ENCODE measurements at places on chromosomes 2 and 18.

DNA sequence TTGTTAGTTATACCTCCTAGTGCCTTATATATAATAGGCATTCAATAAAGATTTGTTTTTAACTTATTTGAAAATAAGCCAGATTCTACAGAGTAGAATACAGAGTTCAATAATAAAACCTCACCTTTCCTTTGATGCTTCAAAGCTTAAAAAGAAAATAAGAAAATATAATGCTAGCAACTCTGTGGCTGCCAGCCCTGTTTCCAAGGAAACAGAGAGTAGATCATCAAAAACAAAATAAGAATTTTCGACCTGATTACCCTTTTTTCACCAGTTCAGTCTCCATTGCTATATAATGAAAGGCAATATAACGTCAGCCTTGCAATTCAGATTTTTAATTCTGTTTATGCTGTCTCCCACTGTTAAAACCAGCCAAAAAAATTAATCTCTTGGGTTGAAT, 8.9 kb upstream of the PGAP1 start:
- DNase-seq = no peak

- DNase-seq = no peak
These were observed 74.0 kb downstream of the MCFD2 start for GRCh38 chr2:46841621-46842020.

- no peak for DNase-seq
These were observed 101.9 kb downstream of the CDH20 start for GRCh38 chr18:61435064-61435652.

DNA sequence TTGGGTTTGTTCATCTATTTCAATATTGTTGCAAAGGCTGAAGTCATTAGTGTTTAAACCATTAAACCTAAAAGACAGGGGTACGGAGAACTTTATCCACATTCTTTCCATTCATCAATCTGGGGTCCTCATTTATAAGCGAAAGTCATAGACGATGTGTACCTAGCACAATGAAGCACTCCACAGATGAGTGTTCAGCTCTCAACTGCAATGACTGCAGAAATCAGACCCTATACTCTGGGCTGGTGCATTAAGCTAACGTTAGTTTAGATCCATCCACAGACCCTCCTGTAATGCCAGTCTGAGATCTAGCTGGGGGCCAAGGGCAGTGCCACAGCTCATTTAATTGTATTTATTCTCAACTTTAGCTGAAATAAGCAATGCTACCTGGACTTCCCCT, 155.2 kb downstream of the AFF3 start:
- DNase-seq = no peak

- no peak for DNase-seq
These were observed 298.5 kb downstream of the INSIG2 start for GRCh38 chr2:118386641-118387302.

- DNase-seq = no peak
These were observed 766.3 kb downstream of the TDRD15 start for GRCh38 chr2:21890041-21890440.

DNA sequence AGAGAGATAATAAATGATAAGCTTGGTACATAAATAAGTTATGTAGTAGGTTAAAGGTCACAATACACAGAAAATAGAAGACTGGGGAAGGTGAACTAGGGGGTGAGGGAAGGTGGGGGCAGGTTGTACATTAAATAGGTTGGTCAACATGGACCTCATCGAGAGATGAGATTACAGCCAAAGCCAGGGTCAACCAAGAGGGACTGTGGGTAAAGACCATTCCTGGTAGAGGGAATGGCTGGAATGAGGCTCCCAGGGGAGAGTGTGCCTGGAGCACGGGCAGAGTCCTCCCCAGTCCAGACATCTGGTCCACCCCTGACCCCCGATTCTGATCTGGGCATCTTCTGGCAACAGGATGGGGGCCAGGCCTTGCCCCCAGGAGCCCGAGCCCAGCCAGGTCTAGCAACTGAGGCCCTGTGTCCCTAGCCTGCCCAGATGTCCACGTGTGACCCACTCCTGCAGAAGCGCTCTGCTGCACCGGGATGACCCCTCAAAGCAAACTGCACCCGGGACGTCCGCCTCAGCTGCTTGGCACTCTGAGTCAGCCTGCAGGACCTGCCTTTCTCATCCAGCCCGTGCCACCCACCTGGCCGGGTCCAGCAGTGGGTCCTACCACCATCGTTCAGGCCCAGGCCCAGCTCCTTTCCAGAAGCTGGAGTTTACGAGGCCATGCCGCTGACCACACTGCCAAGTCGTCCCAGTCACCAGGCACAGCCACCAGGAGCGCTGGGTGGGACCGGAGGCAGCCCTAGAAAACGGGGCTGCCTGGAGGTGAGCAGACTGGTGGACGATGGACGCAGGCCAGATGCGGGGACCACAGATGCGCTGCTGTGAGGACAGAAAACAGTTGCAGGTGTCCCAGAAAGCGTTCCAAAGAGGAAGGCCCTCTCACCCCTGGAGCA, 56.2 kb upstream of the ID2 start:
- DNase-seq = no peak

GRCh38 chr2:211875488-211875887, 663.1 kb downstream of the ERBB4 start:
- DNase-seq = no peak

DNA sequence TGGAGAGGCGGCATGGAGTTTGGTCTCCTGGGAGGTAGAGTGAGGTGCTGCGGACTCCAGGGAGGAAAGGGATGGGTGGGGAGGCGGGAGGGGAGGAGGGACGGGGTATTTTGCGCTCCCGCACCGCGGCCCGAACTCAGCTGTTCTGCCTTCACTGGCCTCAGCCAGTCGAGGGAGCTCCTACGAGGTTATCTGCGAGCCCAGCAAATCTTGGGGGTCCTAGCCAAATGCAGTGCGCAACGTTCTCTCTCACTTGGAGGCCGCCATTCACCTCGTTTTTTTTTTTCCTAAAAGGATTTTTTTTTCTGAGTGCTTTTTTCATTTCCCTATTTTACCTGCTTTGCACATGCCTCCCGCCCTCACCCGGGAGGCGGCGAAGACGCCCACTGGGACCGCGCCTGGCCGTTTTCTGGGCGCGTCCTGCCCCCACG, 877 bp upstream of the BCL2L11 start:
- no peak for DNase-seq

GRCh38 chr18:31789409-31789808, 28.7 kb upstream of the SLC25A52 start:
- no peak for DNase-seq

DNA sequence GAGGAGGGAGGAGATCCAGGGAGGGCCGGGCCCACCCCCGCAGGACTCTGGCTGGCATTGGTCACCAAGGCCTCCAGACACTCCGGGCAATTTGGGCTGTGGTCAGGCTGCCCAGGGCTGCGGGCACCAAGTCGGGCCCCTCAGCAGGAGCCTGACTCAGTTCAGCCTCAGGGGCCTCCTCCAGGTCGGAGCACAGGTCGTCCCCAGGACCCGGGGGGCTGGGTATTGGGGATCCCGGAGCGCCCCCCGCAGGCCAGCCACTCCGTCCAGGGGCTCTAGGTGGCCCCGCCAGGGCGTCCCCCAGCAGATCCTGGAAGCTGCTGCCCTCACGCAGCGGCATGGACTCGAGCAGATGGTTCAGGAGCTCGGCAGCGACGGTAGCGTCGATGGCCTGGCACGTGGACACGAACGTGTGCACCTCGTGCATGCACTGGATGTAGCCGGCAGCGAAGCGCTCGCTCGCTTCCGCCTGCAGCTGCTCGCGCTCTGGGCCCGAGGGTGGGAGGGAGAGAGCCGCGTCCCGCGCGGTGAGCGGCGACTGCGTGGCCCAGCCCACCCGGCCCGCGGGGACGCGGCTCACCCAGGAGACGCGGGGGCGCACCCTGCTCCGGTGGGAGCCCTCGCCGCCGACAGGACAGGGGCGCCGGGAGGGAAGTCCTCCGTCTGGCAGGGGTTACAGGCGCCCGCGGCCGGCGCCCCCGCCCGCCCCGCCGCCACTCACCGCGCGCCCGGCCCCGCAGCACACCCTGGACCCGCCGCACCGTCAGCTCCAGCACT, 884 bp downstream of the HES6 start:
- no peak for DNase-seq

DNA sequence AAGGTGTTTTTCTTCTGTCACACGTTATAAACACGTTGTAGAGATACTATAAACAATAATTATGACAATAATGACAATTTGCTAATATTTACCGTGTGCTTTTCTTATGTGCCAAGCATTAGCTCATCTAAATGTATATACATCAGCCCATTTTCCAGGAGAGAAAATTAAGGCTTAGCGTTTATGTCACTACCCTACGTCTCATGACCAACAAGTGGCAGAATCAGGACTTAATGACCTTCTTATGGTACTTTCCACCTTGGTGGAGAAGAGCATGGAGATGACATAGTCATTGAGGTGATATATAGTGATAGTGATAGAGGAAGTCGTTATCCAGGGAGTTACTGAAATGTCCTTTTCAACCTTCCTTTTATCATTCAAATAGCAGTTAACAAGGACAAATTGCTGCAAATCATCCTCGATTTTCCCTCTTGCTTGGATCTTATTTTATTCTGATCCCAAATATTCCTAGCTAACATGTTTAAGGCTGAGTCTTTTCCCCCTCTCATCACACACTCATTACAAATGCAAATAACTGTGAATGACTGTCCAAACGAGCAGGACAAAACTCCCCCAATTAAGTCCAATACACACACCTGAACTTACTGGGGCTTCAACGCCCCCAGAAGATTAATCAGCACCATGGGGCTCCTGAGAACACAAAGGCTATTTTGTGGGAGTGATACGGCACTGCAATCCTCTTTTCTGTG, 27.3 kb downstream of the SPRED2 start:
- no peak for DNase-seq

DNA sequence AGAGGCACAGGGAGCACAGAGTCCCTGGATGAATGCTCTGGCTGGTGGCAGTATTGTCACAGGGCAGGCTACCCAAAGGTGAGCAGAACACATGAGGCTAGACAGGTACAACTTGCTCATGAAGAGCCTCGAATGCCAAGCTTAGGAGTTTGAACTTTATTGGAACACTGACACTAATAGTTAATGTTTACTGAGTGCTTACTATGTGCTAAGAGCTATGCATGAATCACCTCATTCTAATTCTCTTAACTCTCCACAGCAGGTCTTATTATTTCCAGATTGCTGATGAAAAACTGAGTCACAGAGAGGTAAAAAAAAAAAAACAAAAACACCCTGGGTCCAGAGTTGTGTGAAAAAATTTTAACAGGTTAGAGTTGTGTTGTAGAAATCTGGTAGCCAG, 6.1 kb upstream of the EMX1 start:
- no peak for DNase-seq

DNA sequence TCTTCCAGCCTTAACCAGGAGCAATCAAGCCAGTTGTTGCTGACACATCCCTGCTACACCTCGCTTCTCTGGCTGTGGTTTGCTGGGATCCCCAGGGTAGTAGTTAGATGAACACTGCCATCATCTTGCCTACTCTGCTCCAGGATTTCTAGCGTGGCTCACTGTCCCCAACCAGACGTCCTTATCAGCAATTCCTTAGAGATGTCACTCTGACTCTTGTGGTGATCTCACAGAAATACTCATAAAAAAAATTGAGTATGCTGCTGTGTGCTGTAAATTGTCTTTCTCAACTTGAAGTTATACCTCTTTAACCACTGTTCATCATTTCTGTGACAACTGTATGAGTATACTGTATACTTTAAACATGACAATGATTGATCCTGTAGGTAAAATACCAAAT, 63.2 kb downstream of the PLCL1 start:
- no peak for DNase-seq

DNA sequence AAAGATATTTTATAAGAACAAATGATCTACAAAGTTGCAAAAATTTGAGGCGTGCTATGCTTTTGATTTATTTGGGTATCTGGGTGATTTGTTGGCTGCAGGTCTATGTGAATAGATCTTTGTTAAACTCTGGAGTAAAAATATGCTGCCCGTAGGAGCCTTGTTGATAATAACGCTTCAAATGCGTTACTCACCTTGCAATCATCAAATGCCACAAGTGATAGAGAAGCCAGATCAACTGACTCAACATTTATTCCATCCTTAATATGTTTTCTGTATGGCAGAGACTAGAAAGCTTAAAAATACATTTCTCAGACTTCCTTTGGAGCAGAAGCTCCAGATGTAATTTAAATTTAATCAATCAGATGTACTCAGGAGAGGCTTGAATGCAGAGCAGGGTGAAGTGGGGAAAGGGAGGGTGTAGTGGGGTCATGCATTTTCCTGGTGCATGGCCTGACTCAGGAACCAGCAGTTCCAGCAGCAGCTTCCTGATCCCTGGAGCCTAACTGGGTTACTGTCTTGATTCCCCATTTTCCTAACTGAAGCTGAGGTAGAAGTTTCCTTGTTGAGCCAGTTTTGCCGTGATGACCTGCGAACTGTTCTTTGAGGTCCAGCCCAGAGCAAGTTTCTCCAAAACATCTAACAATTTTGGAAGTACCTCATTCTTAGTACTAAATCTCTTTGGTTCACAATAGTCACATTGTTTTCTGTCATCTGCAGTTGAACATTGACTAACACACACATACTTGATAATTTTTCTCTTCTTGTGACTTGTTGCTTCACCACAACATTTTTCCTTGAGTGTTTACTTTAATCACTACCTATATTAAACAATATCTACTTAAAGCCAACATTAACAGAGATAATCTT, 284.7 kb upstream of the CWC22 start:
- DNase-seq = no peak

DNA sequence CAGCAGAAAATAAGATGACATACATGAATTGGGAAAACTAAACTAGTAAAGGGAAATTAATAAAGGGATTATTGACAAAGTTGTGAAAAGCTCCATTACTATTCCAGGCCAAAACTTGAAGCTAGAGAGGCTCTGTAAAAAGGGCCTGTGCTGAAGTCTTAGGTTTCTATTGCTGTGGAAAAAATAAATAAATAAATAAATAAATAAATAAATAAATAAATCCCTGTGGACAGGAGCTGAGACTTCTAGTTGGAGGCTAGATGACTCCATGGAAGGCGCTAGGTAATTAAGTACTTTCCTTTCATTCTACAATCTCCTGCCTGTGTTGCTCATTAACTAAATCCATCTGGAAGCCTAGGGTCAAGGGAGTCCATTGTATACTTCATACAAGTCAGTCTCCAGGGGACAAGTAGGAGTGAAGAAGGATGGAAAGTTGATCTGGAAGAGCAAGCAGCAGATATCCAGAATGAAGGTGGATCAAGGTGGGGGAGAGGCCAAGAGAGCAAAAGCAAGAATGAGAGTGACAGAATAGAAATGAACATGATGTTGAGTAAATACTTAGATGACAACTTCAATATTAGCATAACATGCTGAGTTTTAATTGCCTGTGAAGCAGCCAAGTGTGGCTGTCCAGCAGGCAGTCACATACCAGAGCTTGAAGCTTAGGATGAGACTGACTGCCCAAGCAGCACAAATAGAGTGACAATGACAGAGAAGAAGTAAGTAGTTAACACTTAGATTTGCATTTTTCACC, 26.2 kb upstream of the CCNT2 start:
- no peak for DNase-seq

Measured in tibial nerve (tissue), 4 donors.